Stimulated activated memory B cell treated with anti-CD40 and anti-IgM and Interleukin-4, amounts not matched to agents 10 μg/mL and 1 μg/mL and 100 μg/mL, for 72 hours (primary cell): ENCODE measurements at places on chromosomes 7 and 10.

DNA sequence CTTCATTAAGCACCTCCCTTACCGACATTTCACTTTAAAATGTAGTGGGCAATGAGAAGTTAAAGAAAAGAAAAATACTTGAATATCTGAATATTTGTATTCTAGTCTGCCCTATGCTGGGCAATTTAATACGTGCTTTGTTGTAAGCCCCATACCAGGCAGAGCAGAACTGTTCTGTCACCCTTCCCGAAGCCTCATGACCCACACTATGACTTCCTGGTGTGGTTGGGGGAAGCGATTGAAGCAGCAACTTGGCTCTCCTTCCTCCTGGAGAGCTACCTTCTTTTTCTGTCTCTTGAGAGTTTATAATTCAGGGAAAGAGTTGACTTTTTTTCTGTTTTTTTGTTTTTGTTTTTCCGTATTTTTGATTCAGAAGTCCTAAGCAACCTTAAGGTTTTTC is 243.7 kb downstream of the INHBA start:
- ATAC-seq = no peak

DNA sequence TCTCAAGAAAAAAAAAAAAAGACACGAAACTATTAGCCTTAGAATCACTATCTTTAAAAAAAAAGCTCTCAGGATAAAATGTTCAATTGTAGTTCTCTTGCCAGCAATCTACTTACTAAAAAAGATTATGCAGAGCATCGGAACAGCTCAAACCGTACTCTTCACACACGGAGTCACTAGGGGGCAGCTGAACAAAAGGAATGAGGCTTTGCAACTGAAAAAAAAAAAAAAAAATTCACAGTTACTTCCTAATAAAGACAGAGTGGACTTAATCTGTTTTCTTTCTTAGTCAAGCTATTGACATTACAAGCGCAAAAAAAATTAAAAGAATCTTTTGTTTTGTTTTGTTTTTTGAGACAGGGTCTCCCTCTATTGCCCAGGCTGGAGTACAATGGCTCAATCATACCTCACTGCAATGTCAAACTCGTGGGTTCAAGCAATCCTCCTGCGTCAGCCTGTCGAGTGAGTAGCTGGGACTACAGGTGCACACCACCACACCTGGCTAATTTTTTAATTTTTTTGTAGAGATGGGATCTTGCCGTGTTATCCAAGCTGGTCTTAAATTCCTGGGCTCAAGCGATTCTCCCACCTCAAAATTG is 11.5 kb downstream of the PMS2 start:
- peak; percentile 56 for ATAC-seq

GRCh38 chr7:53518319-53518718 is 482.9 kb downstream of the POM121L12 start:
- no peak for ATAC-seq

- ATAC-seq = no peak
Measured at GRCh38 chr10:27600930-27601329, 96.8 kb downstream of the RAB18 start.

DNA sequence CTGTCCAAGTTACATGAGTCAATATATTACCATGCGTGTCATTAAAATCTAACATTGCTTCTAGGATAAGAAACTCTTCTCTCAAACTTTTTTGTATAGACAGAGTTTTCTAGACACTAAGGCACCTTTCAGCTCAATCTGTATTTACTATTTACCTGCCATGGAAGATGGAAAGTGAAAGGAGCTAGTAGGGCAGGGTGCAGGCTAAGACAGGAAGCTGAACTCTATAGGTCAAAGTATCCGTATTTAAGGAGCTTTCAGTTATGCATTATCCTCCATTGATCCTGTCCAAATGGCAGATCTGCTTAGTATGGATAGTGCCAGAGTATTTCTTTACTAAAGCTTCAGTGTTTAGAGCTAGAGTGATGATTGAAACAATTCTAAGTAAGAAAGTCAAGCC is 612.8 kb downstream of the IPMK start:
- ATAC-seq = no peak

GRCh38 chr10:35349389-35349915 is 13.1 kb downstream of the CCNY start:
- no peak for ATAC-seq
